Cerebellar nuclear complex (tissue), 1 donor: ENCODE measurements at places on chromosomes 6 and 20.

DNA sequence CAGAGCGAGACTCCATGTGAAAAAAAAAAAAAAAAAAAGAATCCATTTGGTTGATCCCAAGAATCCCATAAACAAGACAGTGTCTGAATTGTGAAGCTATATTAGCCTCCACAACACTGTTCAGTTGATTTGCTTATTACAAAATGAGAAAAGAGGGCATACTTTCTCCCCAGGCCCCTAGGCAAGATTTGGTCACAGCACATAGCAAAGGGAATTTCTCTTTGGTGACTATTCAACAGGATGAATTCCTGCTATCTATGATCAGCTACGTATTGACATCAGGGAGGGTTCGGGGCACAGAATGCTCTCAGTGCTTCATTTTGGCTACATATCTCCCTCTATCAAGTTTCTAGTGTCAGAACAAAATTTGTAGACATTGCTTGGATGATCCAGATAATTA is 20.2 kb upstream of the SLC22A3 start:
- DNase-seq = no peak

DNA sequence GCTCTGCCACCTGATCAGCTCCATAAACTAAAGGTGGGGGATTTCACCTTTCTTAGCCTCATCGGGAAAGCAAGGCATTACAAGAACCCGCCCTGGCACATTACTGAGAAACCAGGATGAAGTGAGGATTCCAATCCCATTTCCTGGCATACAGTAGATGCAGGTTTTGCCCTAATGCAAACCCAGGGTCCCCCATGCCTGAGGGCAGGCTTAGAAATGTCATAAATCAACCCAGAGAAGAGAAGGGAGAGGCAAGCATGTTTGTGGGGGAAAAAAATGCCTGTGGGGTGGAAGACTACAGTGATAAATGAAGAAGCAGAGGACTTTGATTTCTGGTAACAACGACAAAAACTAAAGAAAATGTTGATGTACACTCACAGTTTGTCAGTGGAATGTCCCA is 18.0 kb upstream of the PMEPA1 start:
- DNase-seq = no peak

DNA sequence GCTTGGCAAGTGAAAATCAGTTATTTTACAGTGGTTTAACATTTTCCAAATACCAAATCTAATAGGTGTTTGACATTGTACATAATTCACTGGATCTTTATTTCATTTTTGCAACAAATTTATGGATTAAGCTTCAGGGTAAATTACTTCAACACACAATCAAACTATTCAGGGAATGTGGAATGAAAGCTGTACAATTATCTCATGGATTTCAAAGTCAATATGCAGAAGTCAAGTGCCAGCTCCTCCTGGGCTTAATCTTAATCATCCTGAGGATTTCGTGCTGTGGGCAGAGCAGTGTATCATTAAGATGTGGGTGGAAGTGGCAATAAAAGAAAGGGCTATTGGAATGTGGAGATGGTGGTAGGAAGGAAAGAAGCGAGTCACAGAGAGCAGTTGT is 548.8 kb downstream of the COL12A1 start:
- DNase-seq = no peak

- no peak for DNase-seq
These were observed 34.1 kb downstream of the RAB44 start for GRCh38 chr6:36731622-36732310.

DNA sequence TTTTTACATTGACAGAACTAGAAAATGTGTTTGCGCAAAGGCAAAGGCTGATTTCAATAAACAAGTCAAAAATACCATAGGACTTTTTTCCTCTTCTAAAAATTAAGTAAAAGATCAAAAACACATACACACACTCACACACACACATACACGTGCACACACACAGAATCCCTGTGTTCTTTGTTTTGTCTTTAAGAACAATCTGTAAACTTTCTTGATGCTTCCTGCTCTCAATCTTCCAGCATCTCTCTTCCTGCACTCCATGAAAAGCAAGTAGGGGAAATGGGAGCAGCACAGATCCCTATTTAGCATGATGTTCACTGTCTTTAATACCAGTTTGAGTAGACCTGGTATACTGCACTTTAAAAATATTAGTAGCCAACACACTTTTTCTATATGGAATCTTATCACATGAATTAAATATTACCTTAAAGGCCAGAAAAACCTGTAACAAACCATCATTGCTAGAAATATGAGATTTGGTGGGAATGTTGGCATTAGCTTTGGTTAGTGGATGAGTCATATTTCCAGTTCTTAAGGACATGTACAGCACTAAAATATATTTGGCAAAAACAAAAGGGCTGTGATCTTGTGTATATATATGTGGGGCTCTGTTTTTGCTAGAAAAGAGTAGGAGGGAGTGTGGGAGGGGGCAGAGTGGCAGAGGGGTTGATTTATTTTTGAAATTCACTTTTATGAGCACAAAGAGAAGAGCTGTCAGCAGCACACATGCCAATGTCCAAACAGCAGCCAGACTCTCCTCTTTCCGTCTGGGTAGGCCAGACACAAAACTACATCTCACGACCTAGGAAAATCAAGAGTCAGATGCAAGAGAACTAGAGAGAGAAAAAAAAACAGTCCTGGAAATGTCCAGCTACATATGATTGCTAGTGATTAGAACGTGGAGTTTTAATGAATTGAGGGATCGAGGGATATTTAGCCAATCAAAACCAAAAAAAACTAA is 4.6 kb downstream of the PTPRK start:
- no peak for DNase-seq

- DNase-seq = no peak
These were observed 4.8 kb upstream of the CSTL1 start for GRCh38 chr20:23434521-23435313.

- no peak for DNase-seq
These were observed 436.6 kb downstream of the PRKN start for GRCh38 chr6:162290846-162291465.

DNA sequence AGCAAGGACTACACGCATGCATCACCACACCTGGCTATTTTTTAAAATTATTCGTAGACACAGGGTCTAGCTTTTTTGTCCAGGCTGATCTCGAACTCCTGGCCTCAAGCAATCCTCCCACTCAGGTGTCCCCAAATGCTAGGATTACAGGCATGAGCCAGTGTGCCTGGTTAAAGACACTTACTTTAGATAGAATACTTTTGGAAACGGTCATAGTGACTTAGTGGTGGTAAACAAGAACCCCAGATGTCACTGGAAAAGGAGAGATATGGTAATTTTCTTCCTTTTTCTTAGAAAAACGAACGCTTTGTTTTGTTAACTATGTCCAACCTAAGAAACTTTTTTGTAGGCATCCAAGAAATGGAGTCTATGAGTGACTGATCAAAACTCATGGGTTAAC is 137.3 kb downstream of the TFAP2B start:
- no peak for DNase-seq

- no peak for DNase-seq
These were observed 26.2 kb downstream of the MYO6 start for GRCh38 chr6:75775219-75775618.

GRCh38 chr6:137471497-137471896 is 22.7 kb downstream of the OLIG3 start:
- peak; percentile 40 for DNase-seq

DNA sequence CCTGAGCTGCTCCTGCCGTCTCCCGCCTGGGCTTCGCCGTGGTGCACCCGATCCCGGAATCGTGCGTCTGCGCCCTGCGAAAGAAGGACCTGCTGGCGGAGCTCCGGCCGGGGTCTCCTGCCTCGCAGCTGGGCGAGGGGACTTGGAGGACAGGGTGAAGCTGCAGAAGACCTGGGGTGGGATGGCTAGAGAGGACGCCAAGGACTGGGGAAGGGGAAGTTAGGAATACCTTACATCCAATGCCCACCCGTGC is 150.2 kb downstream of the PRL start:
- no peak for DNase-seq
